ENCODE measurements at places on chromosomes 1 and 21.

- DNase-seq: no peak
Observed at GRCh38 chr21:35989138-35989735, 71.1 kb downstream of the SETD4 start.

DNA sequence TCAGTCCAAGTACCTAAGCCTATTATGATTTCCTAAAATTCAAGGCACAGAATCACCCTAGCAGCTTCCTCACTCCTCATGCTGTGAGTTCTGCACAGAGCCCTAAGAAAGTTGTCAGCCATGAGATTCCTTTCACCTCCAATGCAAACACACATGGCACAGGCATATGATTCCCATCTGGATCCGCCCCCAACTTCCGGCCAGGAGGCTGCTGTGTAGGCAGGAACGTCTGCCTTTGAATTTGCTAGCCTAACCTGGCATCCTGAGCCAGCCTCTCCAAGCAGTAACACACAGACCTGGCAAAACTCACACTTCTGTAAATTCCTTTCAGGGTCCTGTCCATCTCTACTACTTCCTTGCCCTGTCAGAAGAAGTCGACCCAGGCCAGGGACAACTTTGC, 521.1 kb upstream of the BEND5 start:
- DNase-seq: no peak

DNA sequence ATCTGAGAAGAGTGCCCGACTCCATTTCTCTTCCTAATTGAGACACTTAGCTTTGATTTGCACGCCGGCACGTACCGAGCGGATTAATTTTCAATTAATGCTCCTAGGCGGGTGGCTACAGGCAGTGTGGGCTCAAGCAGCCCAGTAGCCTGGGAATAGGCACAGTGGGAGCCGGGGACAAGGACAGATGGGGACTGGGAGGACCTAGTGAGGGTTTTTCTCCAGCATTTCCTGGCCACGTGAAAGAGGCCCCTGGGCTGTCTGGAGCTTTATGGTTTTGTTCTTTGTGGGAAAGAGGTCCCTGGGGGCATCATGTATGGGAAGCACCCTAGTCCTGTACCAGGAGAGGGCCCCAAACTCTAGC, 78.6 kb upstream of the CSF3R start:
- DNase-seq: no peak

DNA sequence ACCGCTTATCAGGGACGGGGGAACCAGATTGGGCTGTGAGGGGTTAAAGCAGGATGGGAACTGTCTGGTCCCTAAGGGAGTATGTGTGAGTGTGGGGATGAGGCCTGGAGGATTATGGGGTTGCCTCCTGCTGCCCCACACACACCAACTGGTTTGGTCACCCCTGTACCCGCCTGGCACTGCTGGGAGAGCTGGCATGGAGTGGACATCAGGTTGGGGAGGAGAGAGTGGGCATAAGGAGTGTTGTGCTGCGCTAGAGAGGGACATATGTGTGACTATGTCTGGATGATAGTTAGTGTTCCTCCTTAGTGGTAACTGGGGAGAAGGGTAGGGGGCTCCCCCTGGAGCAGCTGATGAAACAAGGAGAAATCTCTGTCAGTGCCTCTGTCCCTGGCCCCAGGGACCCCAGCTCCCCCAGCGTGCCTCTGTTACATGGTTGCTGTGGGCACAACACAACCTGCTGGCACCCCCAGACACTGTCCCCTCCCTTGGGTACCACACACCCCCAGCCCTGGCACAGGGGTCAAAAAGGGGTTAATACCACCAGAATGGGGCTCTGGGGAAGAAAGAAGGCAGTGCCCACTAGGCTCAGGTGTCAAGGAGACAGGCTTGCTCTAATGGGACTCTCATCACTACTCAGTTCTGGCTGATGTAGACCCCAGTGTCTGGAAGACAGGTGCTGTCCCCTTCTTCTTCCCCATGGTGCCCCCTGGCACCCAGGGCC, 1.9 kb downstream of the ZBTB7B start:
- no peak for DNase-seq

DNA sequence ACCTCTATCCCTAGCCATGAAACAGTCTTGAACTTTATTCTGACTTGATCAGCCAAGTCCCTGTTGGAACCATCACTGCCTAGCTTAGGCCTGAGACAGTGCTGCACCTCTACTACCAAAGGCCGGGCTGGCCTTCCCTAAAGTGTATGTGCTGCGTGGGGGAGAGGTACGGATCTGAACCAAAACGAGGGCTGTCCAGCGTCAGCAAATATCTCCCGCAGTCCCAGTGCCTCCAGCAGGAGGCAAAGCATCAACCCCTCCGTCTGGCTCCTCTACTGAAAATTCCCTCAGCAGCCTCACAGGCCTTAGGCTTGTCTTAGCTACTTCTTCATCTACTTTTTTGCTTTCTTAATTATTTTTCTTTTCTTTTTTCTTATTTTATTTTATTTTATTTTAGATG, 33.3 kb upstream of the KIF26B start:
- DNase-seq: no peak

DNA sequence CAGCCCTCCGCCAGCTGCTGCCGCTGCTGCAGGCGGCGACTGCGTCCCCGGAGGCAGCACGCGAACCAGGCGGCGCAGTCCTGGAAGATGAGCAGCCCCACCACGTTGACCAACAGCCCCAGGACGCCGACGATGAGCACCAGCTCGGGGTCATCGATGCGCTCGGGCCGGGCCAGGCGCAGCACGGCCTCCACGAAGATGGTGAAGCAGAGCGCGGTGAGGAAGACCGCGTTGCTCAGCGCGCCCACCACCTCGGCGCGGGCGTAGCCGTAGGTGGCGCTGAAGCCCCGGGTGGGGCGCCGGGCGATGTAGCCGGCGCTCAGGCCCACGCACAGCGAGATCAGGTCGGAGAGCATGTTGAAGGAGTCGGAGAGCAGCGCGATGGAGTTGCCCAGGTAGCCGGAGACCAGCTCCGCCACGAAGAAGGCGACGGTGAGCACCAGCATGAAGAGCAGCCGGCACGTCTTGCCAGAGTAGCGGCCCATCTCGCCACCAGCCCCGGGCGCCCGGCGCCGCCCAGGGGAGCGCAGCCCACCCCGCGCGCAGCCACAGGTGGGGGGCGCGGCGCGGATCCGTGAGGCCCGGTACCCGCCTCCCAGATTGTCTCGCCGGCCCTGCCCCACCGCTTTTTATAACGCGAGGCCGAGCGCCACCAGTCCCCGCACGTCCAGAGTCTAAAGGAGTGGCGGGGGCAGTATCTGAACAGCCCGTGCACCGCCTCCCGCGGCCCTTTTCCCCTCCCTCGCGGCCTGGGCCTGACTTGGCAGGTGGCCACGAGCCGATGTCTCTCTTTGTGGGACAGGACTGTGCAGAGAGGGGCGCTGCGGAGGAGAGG, at the start of gene SLC30A10:
Gene SLC30A10, minus strand, starts transcription at position 602 of the 835 bp plus-strand sequence. Its CDS starts 117 bp downstream, at position 485.
- no peak for DNase-seq

- DNase-seq: no peak
Observed at GRCh38 chr1:3399732-3400131, 54.7 kb upstream of the ARHGEF16 start.

GRCh38 chr1:101474039-101474665, 237.3 kb downstream of the S1PR1 start:
- no peak for DNase-seq

DNA sequence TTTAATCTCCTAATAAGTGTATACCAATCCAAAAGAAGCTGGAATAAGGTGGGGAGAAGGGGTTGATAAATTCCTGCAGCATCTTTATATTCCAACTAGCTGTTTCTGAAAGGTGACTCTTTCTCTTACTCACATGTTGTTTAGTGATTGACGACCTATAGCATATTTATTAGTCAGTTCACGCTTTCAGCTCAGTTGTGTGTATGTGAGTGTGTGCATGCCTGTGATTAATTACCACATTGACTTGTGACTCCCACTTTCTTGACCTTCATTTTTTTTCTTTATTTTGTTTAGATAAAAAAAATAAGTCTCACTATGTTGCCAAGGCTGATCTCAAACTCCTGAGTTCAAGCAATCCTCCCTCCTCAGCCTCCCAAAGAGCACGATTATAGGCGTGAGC, 44.4 kb downstream of the ATP2B4 start:
- DNase-seq: no peak

DNA sequence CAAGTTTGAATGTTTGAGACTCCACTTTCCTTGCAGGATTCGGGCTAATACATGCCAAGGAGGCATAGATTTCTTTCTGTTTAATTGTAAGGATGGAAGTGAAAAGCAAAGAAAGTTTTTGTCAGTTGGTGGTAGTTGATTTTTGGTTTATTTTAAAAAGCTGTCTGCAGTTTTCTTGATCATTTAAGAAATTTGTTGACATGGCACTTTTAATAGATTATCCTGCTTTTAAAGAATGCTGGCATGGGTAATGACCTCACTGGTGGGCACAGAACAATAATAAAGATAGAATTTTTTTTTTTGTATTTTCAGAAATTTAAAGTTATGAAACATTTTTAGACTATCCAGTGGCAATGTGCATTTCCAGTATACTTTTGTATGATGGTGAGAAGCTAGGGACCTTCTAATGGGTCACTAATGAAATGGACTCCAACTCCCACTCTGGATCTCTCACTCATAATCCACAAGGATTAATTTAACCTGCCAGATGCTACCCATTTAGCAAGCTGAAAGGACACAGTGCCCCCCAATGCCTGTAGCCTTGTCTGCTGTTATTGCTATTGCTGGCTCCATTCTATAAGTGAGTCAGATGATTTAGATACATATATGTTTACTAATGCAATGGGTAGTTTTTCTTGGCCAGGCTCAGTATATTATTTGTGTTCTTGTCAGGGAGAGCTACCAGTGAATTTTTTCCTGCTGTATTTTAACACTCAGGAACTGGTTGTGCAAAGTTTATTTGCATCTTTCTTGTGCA, 190.2 kb upstream of the SGIP1 start:
- no peak for DNase-seq

GRCh38 chr1:94783342-94784189, 36.6 kb upstream of the SLC44A3 start:
- DNase-seq: no peak

GRCh38 chr1:18919197-18919905, 17.0 kb upstream of the ALDH4A1 start:
- no peak for DNase-seq

- no peak for DNase-seq
Observed at GRCh38 chr1:206074839-206075238, 21.9 kb downstream of the RHEX start.

DNA sequence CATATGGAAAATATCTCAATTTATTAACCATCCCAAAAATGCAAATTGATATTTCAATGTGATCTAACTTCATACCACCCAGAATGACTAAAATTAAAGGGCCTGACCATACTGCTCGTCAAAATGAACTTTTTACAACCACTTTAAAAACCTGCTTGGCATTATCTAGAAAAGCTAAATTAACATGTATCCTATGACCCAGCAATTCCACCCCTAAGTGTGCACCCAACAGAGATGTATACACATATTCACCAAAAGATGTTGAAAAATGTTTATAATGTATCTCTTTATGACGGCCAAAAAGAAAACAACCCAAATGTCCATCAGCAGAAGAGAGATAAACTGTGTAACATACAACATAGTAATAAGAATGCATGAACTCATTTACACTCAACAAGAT, 1.6 kb upstream of the BCAR3 start:
- no peak for DNase-seq

GRCh38 chr1:231171623-231172197, 9.9 kb downstream of the TRIM67 start:
- DNase-seq: no peak

DNA sequence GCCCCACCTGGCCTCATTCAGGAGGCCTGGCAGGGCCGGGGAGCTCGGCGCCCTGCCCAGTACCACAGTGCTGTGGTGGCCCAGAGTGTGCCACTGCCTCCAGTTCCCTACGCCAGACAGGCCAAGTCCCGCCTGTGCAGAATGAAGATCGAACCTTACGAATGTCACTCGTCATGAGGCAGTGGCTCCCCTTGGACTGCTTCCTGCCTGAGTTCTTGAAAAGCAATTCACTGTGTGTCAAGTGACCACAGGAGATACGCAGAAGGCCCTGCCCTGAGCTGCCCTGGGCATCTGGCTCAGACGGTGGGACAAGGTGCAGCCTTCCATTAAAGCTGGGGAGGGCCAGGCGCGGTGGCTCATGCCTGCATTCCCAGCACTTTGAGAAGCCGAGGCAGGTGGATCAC, 49.6 kb upstream of the LRP8 start:
- no peak for DNase-seq

DNA sequence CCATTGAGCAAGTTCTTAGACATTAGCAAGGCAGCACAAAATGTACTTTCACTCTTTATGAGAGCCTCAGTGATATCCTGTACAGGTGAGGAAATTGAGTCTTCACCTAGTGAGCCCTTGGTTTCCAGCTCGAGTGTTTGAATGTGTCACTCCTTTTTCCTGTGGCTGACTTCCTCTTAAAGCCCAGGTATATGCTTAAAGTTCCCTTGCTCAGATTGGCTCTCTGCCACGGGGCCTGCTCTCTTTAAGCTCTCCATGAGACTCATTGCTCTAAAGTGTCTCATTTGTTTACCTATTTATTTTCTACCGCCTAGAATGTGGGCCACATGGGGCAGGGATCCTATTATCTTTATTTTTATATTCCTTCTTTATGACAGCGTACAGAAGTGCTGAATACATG, 324.9 kb downstream of the SIPA1L2 start:
- DNase-seq: no peak

DNA sequence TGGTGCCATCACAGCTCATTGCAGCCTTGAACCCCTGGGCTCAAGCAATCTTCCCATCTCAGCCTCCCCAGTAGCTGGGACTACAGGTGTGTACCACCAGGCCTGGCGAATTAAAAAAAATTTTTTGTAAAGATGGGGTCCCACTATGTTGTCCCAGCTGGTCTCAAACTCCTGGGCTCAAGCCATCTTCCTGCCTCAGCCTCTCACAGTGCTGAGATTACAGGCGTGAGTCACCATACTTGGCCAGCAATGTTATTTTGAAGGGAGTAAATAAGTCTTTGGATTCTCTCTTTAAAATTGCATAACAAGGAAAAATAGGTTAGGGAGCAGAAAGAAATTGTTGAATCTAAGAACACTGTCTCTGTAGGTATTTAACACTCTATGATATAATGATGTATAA, 111.3 kb downstream of the RPS6KC1 start:
- no peak for DNase-seq

DNA sequence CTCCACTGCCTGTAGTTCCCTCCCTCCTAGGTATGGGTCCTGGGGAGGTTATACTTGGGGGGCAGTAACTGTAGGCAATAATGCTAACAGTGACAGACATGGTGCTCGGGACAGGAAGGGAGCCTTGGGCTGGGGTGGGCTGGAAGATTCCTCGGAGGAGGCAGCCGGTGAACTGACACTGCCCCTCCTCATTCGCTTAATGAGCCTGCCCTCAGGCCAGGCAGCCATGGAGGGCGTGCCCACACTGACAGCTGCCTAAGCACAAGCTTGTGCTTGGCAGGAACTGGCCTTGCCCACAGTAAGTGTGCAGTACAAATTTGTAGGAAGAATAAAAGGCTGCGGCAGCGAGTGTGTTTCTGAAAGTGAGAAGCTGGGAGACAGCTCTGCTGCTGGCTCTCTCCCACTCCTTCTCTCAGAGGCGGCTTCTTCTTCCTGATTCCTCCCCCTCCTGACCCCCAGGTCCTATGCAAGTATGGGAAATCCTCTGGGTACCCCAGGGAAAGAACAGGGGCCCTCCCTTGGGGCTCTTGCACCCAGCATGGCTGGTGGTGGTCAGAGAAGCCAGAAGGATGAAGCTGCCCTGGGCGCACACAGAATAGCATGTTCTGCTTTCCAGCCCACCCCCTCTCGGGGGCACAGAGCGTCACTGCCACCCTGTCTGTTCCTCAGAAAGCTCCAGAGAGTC, 23.6 kb downstream of the OPTC start:
- DNase-seq: no peak

GRCh38 chr1:154460695-154461260, 41.2 kb upstream of the TDRD10 start:
- no peak for DNase-seq

GRCh38 chr1:29625084-29625420, 388.7 kb downstream of the PTPRU start:
- DNase-seq: no peak

GRCh38 chr21:20642681-20643080, 355.5 kb upstream of the NCAM2 start:
- no peak for DNase-seq
